Stimulated activated CD8-positive, alpha-beta memory T cell treated with anti-CD3 and anti-CD28 coated beads, Interleukin-4, amount 100 ng/mL, for 4 hours (primary cell): ENCODE measurements at places on chromosomes 2 and 18.

GRCh38 chr2:119104414-119104813, 54.1 kb downstream of the C1QL2 start:
- DNase-seq = no peak

DNA sequence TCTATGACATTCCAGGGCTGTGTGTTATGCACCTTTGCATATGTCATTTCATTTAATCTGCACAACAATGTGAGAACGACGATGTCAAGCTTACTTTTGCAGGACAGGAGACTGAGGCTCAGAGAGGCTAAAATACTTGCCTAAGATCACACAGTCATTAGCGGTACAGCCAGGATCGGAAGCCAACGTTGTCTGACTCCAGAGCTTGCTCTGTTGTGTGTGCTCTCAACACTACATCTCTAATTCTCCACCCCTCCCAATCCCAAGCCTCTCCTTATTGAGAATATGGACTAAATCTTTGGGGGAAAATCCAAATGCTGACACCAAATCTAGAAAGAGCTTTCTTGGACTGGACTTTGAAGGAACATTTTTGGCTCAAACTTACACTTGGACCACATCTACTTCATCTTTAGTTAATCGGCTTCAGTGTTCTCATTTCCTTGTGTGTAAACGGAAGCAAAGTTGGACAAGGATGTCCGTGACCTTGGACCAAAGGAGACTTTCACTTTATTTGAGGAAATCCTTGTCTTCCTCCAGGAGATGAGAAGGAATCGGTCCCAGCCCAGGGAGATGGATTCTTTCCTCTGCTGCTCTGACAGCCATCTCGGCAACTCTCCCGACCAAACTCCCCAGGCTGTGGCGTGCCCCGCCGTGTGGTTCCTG, 242.4 kb downstream of the LPIN1 start:
- DNase-seq = no peak

GRCh38 chr2:128736046-128736688, 417.5 kb upstream of the HS6ST1 start:
- DNase-seq = no peak

DNA sequence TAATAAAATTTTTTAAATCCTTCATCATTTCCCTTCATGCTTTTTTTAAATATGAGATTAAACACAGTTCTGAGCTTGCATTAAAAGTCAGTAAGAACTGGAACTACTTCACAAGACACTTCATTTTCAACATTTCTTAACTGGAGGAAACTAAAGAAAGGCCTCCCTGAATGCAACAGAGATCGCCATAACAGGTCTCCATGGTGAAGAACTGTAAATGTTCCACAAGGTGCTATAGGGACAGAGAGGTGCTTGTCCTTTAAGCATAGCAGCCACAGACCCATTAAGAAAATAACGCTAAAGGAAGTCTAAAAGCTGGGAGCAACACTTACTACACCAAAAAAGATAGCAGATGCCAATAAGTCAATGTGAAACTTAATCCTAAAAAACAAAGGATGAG, 8.5 kb downstream of the STAM2 start:
- no peak for DNase-seq

GRCh38 chr18:28766721-28767120, 589.8 kb upstream of the CDH2 start:
- DNase-seq = no peak

DNA sequence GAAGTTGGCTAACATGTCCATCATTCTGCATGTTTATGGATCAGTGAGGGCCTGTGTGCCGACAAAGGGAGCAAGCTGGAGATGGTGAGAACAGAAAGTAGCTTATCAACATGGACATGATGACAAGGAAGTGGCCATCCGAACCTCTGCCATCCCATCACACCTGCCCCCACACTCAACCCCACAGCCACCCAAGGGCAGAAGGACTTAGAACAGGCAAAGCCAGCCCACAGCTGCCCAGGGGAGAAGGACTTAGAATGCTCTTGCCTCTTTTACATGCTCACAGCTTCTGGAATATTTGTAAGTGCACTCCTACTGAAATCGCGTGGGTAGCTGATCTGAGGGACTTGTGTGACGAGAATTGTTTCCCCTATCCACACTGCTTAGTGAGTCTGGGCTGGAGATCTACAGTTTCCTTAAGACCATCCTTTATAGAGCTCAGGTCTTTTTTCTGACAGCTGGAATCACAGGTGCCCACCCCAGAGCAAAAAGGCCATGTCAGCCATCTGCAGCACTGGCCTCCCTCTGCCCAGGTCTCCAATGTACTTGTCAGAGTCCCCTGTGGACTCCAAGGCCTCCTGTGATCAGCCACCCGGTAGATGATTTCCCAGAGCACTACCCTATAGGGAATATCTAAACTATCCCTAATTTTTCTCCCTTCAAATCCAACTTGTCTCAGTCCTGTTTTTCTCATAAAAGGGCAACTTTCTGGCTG, 154.1 kb downstream of the SMAD7 start:
- DNase-seq = no peak

GRCh38 chr2:234632527-234633391, 135.9 kb upstream of the ARL4C start:
- DNase-seq = no peak

- DNase-seq = no peak
Observed at GRCh38 chr2:176124110-176124946, 1.8 kb downstream of the HOXD9 start.
